ENCODE measurements at places on chromosomes 2 and 18.

DNA sequence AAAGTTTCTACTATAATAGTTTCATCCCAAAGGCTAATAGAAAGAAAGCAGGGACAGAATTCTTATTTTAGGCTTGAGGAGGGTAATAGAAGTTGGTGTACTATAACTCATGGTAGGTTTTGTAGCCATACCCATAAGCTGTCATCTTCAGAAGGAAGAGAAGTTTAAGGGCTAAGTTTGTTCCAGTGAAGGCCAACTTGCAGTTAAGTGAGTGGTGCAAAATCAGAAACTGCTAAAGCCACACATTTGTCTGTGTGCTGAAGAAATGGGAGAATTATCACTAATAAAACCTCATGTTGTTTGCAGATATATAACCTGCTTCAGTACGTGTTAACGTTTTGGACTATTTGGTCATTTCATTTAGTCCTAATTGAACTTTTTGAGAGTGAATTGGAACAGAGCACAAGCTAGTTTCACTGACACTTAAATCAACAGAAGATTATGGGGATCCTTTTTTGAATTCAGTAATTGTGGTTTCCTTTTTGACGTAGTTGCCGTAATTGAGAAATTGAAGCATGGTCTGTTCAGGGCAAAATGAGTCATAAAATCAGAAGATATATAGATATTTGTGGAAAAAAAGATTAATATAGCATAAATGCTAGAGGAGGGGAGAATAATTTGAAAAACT is 69.1 kb downstream of the PHLPP1 start:
- DNase-seq, result no peak

GRCh38 chr18:76456823-76457222 is 38.2 kb downstream of the ZNF516 start:
- no peak for DNase-seq

GRCh38 chr2:219119422-219120043 is 41.1 kb downstream of the NHEJ1 start:
- DNase-seq, result peak; percentile 31

DNA sequence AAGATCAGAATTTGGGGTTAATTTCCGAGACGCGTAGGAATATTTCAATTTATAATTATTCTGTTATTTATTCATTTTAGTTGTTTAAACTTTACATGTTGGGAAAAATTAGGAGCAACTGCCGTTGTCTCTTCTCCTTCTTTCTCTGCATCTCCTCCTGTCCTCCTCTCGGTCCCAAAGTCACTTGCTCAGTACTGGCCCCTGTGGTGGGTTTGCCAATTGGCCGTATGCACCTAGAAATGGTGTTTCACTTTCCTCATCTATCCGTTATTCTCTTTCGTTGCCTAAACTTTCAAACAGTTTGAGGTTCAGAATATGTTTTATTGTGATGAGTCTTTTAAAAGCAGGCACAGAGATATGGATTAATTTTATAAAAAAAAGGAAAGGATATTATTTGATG is 517.9 kb downstream of the PLCL1 start:
- no peak for DNase-seq

GRCh38 chr18:12295389-12296086 is 12.5 kb upstream of the TUBB6 start:
- no peak for DNase-seq

DNA sequence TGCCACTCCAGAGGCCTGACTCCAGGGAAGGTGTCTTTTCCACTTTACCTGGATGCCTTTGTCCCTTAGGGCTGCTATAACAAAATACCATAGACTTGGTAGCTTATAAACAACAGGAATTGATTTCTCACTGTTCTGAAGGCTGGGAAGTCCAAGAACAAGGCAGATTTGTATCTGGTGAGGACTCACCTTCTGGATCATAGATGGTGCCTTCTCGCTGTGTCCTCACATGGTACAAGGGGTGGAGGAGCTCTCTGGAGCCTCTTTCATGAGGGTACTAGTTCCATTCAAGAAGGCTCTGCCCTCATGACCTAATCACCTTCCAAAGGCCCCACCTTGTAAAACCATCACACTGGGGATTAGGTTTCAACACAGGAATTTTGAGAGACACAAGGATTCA is 52.1 kb downstream of the SLC4A3 start:
- no peak for DNase-seq

- DNase-seq, result no peak
These were observed 6.2 kb downstream of the KCNIP3 start for GRCh38 chr2:95303191-95303919.

- DNase-seq, result no peak
These were observed 55.2 kb downstream of the RPL31 start for GRCh38 chr2:101057051-101057933.

- no peak for DNase-seq
These were observed 25.1 kb downstream of the CIB4 start for GRCh38 chr2:26615860-26616705.

DNA sequence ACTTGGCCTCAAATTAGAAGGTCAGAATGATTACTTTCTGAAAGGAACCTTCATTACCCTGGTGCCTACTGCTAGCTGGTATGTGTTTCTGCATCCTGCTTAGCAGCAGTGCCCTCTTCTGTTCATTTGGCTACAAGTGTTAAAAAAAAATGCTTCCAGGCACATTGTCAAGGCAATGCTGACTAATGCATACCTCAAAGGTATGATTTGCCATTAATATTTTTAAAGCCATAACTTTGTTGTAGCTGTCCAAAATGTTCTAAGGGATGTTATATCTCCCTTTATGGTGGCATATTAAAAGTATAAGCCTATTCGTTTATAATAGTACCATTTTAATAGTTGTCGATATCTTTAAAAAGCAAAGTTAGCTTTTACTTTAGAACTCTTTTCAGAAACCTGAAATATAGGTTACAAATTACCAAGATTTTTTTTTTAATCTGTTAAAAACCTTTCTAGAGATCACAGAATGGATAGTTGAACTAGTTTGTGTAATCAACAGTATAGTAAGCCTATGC is 52.0 kb upstream of the FAM171B start:
- no peak for DNase-seq

DNA sequence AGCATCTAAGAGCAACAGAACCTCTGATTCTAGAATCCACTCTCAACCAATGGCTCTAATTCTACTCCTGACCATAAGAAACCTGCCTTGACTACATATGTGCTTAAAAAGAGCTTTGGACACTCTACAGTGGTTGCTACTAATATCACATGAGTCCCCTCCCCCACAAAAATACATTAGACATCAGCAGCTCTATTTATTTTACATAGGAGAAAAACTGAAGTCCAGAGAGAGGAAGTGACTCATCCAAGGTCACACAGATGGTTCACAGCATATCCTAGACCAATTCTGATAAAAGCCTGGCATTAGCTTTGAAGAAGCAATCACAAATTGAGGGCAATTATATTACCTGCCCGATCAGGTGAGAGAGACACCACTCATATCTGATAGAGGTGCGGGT is 49.8 kb downstream of the ALK start:
- DNase-seq, result no peak

GRCh38 chr18:13394801-13395200 is 176.2 kb downstream of the LDLRAD4 start:
- DNase-seq, result no peak

DNA sequence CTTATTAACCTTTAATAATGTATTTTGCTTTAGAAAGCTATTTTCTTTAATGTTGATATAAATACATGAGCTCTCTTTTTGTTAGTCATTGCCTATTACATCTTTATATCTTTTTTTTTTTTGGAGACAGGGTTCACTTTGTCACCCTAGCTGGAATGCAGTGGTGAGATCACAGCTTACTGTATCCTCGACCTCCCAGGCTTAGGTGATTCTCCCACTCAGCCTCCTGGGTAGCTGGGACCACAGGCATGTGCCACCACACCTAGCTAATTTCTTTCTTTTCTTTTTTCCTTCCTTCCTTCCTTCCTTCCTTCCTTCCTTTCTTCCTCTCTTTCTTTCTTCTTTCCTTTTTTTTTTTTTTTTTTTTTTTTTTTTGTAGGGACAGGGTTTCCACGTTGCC is 15.4 kb downstream of the NAB1 start:
- DNase-seq, result no peak

DNA sequence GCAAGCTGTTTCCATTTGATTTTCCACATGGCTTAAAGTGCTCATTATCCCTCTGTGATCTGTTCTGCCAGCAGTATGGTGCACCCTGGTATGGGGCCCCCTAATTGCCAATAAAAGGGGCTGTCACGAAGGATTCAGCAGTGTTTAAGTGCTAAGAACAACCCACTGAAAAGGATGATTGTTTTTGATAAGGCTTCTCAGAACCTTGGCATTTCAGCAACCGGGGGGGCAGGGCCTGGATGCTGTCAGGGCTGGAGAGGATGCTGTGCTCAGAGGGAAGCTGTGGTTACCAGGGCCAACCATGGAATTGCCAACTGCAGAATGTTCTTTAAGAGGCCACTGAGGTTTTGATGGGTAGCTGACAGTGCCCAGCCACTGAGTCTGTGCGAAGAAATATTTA is 117.8 kb downstream of the CTIF start:
- no peak for DNase-seq

GRCh38 chr2:18913512-18913911 is 324.1 kb upstream of the NT5C1B start:
- DNase-seq, result no peak

DNA sequence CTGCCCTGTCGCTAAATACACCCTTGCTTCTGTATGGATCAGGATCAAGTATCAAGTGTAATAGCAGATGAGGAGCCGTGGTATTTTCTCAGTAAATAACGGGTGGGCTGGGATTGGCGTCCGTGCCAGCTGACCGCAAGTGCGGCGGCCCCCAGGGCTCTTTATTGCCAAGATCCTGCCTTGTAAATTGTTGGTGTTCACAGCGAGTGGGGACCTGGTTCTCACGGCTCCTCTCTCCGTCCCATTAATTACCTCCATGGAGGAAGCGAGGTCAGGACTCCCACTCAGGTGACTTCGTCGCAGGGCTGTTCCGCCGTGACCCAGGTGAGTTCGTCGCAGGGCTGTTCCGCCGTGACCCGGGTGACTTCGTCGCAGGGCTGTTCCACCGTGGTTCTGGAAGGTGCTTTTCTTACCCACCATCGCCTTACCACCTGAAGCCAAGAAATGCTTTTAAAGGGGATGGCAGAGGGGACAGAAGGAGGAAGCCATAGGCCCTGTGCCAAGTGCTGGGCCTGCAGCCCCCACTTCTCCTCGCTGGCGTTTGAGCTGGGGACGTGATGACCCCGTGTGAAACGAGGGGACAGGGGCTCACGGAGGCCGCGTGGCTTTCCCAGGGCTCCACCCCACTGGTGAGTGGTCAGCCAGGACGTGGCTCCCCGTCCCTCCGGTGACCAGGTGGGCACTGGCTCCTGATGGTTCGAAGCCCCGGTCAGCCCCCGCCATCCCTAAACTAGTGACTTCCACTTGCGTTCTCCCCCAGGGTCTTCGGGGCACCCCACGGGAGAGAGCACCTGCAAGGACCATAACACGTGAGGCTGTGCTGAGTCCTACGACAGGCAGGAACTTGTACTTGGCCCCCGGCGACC is 118.4 kb downstream of the TWIST2 start:
- peak; percentile 43 for DNase-seq

- no peak for DNase-seq
These were observed 127.0 kb downstream of the TTC32 start for GRCh38 chr2:19774805-19775176.

DNA sequence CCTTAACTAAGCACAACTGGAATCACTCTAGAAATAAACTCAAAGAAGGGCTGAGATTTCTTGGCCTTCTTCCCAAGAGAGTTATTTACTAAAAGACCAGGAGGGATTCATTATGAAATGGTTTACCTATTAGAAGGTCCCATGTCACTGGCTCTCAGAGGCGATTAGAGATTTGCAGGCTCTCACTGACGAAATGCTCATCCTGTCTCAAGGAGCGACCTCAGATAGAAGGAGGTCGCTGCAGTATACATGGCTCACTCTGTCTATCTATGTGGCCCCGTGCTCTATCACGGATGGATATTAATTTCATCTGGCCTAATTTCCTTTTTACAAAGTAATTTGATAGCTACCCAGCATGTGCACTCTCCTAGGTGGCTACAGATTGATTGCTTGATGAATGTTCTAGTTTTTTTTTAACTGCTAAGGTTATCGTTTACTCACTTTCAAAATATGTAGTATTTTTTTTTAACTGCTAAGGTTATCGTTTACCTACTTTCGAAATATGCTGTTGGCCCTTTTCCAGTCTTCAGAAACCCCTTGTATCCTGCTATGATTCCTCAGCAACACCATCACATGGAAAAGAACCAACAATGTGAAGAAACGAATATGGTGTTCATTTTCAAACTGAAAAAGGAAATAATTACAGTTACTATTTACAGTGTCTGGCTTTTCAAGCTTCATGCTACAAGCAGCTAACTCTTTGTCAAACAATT is 9.1 kb downstream of the SMIM21 start:
- DNase-seq, result no peak

- no peak for DNase-seq
These were observed 135.9 kb downstream of the DTNB start for GRCh38 chr2:25537526-25537925.

GRCh38 chr2:43178602-43179542 is 47.5 kb downstream of the ZFP36L2 start:
- peak; percentile 69 for DNase-seq

DNA sequence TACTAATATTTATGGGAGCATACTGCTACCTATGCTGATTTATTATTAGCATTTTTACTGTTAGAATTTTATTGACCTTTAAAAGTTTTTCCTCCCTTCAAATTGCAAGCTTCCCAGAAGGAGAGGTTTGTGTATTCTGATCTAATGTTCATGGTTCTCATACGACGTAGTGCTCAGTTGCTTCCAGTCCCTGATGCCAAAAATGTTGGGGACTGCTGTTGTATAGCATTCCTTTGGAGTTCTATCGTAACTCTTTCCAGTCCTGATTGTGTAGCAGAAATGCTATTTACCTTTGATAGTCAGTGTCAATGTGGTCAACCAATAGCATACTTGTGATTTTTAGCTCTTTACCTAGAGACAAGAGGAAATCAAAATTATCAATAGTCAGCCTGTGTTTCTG is 69.5 kb upstream of the ZSWIM2 start:
- DNase-seq, result no peak

GRCh38 chr2:36163520-36164254 is 191.9 kb upstream of the CRIM1 start:
- DNase-seq, result no peak

GRCh38 chr2:5736886-5737285 is 44.7 kb downstream of the SOX11 start:
- no peak for DNase-seq

GRCh38 chr2:28187186-28187585 is 205.5 kb upstream of the FOSL2 start:
- DNase-seq, result no peak

DNA sequence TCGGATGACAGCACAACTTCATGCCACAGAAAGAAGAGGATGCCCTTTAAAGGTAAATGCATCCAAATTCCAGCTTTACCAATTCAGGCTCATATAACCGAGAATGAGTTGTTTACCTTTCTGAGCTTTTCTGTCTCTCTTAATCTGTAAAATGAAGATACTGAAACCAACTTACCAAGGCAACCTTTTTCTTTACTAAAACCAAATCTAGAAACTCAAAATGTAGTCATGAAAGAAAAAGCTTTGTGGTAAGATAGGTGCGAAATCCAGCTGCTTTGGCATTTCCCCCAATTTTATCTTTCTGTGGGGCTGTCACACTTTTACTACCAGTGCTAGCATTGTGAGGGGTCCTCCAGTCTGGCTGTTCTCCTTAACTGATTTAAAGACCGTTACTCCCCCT is 240.4 kb downstream of the IKZF2 start:
- DNase-seq, result no peak
